NCI-H345 (cell line): ENCODE measurements at places on chromosomes 11 and 22.

DNA sequence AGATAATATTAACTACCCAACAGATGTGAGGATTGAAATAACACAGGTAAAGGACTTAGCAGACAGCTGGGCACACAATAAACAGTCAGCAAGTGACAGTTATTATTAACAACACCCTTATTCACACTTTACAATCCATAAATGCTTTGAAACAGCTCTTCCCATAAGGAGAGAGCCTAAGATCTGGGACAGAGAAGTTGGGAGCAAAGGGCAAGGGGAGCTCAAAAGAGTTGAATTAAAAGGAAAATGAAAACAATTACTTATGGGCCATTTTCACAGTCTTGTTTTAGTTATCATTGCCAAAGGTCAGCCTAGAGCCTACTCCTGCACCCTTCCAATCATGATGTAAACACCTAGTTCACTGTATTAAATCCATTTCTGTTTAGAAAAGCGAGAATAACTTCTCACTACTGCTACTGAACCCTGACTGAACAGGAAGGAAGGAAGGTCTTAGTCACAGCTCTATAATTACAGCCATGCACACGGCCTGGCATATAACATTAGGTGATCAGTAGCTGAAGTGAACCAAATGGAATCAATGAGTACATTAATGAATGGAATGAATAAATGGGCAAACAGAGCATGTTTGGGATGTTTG is 111.3 kb downstream of the PLEKHA7 start:
- DNase-seq: no peak

GRCh38 chr11:57562596-57562995 is 4.9 kb downstream of the UBE2L6 start:
- no peak for DNase-seq

DNA sequence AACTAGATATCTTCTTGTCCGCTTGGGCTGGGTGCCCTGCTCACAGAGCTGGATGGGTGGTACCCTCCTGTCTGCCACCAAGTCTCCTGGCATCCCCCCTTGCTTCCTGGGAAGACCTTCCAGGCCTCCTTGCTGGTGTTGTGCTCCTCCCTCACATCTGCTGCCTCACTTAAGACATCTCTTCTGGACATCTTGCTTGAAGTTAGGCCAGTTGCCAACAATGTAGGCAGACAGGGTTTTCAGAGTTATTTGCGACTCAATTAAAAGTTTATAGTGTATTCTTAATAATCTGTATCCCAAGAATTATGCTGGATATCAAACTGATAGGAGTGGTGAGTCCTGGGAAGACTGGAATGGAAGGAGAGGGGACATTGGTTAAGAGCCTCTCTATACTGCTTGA is 64.0 kb upstream of the TNRC6B start:
- DNase-seq: no peak

GRCh38 chr11:16312233-16312765 is 44.0 kb downstream of the SOX6 start:
- DNase-seq: peak; percentile 32

DNA sequence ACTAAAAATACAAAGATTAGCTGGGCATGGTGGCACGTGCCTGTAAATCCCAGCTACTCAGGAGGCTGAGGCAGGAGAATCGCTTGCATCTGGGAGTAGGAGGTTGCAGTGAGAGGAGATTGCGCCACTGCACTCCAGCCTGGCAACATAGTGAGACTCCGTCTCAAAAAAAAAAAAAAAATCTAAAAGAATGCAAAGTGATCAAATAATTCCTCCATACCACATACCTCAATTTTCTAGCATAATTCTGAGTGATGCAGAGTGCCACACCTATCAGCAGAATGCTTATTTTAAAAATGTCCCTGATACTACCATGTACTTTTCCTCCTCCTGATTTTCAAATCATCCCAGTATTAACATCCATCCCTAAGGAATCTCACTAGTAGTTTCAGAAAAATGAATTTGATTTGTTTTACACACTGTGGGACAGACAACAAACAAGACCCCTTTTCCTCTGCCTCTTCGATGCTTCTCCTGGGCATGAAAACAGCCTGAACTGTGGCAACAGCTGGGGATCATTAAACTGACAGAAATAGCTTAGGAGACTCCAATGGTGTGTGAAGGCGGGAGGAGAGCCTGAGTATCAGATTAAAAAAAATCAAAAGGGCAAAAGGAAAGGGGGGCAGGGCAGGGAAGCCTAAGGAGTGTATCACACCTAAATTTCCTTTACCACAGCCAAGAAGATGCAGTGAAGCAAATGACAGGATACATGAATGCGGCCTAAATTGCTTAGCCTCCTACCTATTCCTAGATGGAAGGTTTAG is 114.7 kb downstream of the SGSM3 start:
- no peak for DNase-seq

DNA sequence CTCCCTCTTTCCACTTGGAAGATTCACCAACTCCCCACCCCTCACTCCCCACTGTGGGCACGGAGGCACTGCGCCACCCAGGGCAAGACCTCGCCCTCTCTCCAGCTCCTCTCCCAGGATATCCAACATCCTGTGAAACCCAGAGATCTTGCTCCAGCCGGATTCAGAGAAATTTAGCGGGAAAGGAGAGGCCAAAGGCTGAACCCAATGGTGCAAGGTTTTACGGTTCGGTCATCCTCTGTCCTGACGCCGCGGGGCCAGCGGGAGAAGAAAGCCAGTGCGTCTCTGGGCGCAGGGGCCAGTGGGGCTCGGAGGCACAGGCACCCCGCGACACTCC is 397 bp upstream of the CD44 start:
- DNase-seq: no peak

GRCh38 chr22:22935056-22935545 is 47.5 kb downstream of the IGLL5 start:
- no peak for DNase-seq

DNA sequence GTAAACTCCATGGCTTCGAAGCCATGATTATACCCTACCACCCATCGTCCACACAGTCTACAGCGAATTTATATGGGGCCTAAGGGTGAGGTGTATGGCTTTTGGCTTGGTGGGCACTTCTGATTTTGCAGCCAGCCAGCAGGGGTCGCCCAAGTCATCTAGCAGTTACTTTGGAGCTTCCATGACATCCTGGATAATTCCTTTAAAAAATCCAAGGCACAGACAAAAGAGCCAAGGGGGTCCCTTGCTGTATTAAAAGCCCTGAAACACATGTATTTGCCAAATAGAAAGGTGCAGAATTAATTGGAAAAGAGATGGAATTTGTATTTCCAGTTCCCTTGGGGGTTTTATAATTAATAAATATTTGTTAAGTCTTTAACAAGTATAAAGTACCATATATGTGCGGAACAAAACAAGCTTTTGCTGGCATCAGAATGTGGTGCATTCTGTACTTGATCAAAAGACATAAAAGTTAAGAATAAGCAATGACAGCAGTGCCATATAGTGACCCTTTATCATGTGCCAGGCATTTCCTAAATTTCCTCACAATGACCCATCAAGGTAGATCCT is 132.8 kb upstream of the PITPNB start:
- peak; percentile 25 for DNase-seq

DNA sequence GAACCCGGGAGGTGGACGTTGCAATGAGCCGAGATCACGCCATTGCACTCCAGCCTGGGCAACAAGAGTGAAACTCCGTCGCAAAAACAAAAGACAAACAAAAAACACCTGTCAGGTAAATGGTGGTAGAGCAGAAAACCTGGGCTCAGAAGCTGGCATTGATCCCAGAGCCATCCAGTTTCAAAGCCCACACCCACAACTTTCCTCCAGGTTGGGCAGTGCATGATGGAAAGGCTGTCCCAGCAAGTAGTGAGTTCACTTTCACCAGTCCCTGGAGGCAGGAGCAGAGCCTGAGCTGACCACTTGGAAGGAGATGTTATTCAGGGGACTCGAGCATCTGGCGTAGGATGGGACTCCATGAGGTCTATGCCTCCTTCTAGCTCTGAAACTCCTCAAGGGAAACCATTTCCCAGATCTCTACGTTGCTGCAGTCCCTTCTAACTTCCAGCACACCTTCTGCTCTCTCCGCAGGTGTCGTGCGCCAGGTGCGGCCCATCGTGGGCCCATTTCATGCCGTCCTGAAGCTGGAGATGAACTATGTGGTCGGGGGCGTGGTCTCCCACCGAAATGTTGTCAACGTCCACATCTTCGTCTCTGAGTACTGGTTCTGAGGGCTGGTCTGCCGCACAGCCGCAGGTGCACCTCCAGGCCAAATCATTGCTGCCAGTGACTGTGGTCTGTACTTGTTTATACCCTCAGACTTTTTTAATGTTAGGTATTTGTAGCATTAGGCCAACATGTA is 71.6 kb upstream of the ATXN10 start:
- DNase-seq: peak; percentile 80

DNA sequence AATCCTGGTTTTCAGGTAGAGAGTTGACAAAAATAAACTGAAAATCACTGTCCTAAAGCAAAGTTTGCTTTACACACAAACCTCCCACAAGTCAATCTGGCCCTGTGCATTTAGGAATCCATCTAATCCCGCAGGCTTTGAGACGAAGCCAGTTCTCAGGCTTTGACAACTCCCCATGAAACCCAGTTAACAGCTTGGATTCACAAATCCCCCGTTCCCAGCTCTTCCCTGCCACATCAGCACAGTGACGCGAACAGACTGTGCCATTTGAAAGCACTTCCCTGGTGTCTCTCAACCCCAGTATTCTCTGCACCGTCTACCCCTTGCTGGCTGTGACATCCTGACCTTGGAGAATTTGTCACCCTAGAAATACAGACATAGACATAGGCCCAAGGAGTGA is 117.8 kb downstream of the OPCML start:
- DNase-seq: no peak

DNA sequence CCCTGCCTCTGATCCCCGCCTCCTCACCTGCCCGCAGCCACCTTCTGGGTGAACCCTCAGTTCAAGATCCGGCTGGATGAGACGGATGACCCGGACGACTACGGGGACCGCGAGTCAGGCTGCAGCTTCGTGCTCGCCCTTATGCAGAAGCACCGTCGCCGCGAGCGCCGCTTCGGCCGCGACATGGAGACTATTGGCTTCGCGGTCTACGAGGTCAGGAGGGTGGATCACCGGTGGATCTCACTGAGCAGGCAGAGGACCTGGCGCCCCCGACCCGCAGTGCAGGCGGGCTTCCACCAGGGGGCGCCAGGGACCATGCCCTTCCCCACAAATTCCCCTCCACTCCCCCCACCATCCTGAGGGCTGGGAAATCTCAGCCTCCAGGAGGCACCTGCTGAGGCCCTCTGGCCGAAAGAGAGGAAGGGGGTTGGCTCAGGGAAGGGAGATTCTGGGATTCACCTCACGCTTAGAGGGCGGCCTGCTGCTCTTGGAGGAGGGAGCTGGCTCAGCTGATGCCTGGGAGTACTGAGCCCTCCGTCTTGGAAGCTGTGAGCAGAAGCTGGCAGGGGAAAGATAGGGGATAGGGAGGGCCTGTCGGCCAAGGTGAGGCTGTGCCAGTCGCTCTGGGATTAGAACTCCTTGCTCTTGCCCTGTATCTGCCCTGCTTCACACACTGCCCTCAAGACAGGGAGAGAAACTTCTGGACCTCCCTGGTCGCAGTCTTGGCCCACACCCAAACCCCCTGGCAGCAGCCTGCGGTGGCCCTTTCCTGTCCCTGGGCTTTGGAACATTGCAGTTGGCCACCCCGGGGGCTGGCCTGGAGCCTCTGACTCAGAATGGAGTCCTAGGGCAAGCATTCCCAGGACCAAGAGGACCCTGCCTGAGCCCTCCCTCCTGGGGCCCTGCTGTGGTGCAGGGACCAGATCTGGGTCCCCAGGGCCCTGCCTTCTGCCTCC is 23.2 kb downstream of the CAPN1 start:
- DNase-seq: peak; percentile 7

DNA sequence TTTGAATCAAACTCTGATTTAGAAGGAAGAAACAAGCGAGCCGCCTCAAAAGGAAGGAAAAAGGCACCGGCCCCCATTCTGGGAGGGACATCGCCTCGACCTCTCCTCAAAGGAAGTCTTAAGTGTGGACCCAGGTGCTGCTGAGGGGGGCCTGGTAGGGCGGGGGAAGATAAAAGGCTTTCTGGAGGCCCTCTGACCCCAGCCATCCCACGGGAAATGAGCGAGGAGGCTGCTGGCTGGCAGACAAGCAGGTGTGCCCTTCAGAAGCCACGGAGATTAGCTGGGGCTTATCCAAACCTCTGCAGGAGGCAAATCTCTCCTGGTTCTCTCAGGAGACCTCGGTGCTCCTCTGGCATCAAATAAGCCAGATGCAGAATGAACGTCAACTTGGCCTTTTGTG is 171.4 kb upstream of the BLID start:
- DNase-seq: peak; percentile 70

DNA sequence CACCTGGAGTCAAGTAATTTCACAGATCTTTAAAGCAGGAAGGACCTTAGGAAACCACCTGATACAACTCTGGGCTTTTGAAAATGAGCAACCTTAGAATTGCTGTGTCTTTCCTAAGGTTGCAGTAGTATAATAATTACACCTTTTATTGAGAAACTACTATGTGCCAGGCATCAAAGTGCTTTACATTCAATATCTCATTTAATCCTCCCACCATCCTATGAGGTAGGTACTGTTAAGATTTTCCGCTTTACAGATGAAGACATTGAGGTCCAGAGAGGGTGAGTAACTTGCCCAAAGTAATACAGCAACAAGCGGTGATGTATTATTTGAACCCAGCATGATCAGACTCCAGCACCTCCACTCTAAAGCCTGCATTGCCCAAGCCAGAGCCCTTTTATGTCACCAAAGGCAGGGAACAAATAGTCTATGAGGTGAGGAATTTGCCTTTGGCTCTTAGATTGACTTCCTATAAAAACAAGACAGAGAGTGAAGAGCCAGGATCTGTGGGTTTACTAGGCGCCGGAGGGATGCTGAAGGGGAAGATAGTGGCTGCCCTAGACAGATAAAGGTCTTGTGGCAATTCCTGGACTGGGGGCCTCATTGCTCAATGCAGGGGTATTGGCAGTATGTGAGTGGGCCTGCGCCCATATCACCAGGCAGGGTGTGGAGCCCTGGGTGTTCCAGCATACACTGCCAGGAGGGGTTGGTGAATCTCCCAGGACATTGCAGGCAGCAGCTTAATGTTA is 157.1 kb downstream of the FBXO7 start:
- no peak for DNase-seq

DNA sequence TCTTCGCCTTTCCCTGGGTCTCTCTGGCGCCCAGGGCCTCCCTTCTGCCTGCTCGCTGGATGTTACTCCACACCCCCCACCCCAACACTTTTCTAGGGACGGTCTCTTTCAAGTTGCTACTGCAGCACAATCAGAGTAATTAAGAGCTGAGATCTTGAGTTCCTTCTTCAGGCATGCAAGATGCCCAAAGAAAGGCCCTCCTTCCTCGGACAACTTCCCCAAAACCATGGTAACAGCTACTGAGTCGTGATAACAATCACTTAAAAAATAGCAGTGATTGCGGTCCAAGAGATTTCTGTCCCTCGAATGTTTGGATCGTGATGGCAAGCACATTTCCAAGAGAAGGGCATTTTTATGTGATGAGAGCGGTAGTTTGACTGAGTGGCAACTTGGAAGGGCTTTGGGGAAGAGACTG is 638 bp upstream of the TENM4 start:
- no peak for DNase-seq
